ENCODE measurements at places on chromosomes 6 and 20.

- no peak for DNase-seq
Measured at GRCh38 chr6:72149715-72150114, 263.4 kb downstream of the RIMS1 start.

DNA sequence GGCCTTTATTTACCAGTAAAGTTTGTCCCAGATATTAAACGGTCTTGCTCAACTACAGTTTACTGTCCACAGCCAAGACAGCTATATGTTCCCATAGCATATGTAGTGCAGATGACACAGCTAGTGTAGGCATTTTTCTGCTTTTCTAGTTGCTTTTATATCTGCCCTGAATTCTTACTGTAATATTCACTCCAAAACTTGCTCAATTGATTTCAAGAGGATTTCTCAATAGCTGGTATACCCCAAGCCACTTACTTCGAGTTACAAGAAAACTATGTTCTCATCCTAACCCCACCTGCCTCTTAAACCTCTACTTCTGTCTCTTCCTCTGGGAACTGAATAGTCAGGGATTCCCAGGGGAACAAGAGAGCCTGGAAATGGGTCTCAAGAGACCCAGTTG is 18.9 kb upstream of the ROS1 start:
- no peak for DNase-seq

DNA sequence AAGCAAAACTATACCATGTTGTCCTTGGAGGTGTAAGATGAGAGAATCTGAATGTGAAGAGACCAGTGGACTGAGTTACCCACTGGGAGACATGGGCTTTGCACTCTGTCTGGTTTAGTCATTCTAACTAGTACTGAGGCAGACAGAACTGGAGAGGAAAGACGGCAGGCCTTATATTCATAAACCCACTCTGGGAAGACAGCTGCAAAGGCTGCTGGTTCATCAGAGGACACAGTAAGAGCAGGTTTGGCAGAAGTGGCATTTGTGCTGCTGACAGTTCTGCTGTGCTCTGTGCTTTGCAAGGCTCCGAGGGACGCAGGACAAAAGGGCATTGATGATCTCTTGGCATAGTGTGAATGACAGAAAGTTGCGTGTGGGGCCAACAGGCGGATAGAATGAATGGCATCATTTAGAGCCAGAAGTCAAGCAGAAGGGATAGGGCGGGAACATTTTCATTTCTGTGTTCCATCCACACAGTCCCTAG is 142.3 kb upstream of the TENT5A start:
- no peak for DNase-seq

DNA sequence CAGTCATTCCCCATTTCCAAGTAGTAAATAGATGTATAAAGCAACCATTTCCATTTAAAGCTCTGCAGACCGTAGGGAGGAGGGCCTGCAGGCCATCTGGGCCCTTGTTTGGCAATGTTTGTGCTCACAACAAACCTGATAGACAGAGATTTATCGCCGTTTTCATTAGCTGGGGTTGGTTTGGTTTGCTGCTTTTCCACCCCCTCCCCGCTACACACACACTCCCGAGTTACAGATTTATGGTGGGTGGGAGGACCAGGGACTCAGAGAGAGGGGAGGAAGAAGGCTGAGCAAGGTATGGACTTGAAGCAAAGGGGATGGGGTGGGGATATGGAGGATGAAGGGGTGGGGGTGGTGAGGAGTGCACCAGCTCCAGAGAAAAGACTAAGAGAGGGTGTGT is 36.6 kb upstream of the FOXP4 start:
- DNase-seq, result no peak

Data from activated CD8-positive, alpha-beta memory T cell treated with anti-CD3 and anti-CD28 coated beads, Interleukin-2, amount 50 U/mL, for 4 hours (primary cell).